Kidney capillary endothelial cell (primary cell): ENCODE measurements at places on chromosomes 11 and 22.

DNA sequence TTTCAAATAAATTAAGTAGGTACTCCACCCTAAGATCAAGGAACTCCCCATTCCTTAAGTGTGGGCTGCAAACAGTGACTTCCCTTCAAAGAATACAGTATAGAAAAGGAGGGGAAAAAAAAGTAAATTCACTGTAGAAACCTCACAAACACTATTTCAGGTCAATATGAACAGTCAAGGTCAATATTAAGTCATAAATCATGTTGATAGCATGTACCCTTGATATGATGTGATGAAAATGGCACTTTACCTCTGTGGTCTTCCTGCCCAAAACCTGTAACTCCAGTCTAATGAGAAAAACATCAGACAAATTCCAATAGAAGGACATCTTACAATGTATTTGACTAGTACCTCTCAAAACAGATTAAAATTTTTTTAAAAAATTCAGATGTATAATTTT lies 8.2 kb downstream of the CKAP5 start:
- no peak for DNase-seq

DNA sequence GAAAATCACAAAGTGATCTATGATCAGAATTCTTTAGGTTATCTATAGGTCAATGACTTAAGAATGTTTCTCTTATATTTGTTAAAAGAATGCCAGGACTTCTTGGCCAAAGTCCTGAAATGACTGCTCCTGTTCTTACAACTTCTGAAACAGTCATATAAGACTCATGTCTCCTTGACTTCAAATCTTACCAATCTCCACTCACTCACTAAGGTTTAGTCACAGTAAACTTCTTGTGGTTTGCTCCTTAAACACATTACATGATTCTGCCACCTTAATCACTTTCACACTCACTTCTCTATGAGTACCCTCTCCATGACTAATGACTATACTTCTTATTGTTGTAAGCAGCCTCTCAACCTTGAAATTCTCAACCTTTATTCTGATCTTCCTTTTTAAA lies 648.7 kb upstream of the CCDC179 start:
- no peak for DNase-seq

DNA sequence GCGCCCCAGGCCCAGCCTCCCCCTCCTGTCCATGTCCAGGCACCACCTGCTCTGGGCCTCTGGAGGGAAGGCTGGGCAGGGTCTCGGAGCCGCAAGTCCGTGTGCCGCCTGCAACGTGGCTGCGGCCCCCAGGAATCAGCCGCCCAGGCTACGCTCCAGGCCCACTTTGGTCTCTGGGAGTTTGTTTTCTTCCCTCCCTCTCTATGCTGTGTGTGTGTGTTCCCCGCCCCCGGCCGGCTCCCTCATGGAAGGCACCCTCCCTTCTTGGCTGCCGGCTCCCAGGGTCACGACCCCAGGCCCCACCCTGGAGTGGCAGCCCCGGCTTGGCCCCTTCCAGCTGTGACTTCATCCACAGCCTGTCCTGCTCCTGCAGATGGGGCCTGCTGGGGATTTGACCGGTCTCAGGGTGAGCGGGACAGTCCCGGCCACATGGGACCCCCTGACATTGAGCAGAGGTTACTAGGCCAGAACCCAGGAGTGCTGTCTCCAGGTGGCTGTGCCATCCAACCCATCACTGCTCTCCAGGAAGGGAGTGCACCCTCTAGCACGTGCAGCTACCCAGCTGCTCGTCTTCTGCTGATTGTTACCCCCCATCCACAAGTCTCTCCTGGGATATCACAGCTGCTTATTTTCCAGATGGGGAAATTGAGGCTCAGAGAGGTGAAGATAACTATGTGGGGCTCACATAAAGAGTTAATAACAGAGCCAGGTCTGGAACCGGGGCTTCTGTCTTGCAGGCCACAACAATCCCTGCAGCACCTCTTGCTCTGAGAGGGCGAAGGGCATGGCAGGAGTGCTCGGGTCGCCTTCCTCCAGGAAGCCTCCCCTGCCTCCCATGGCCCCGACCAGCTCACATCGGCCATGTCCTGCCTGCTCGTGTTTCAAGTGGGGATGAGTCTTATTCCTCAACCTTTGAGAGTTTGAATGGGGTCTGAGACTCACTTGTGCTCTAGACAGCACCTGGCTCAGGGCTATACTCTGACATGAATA lies 2.8 kb upstream of the LIF start:
- DNase-seq = no peak

- DNase-seq = no peak
Observed at GRCh38 chr11:29029452-29029851, 921.3 kb downstream of the METTL15 start.

GRCh38 chr11:128282053-128282452 lies 305.3 kb downstream of the ETS1 start:
- no peak for DNase-seq
